ENCODE measurements at places on chromosomes 5 and 9.

- no peaks in the 10 kb centered on the region for H3K4me1 ChIP-seq
- H3K36me3 ChIP-seq = peaks cover 58% of the 10 kb centered on the region
- no peak overlapping the region for H3K4me3 ChIP-seq
- H3K27ac ChIP-seq = no peak overlapping the region
- H3K27me3 ChIP-seq = no peaks in the 10 kb centered on the region
- DNase-seq = no peak
Observed at GRCh38 chr9:120531683-120532300, 48.2 kb downstream of the CDK5RAP2 start.

DNA sequence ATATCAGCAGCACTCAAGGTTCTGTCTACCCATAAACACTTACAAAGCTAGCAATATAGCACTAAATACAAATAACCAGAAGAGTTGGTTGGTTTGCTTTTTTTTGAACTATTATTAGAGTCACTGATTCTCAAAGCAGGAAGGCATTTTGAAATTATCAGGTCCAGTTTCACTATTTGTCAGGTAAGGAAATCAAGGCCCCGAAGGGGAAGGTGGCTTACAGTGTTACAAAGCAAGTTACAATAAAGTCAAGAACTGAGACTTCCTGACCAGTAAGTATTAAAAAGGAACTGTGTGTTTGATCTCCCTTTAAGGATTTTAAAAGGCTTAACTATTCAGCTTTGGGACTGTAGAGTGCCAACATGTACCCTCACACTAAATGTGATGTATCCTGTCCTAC is 10.8 kb downstream of the C5orf15 start:
- H3K27me3 ChIP-seq = no peaks in the 10 kb centered on the region
- no peak overlapping the region for H3K27ac ChIP-seq
- peaks cover 3% of the 10 kb centered on the region for H3K4me1 ChIP-seq
- no peak for DNase-seq
- no peak overlapping the region for H3K4me3 ChIP-seq

DNA sequence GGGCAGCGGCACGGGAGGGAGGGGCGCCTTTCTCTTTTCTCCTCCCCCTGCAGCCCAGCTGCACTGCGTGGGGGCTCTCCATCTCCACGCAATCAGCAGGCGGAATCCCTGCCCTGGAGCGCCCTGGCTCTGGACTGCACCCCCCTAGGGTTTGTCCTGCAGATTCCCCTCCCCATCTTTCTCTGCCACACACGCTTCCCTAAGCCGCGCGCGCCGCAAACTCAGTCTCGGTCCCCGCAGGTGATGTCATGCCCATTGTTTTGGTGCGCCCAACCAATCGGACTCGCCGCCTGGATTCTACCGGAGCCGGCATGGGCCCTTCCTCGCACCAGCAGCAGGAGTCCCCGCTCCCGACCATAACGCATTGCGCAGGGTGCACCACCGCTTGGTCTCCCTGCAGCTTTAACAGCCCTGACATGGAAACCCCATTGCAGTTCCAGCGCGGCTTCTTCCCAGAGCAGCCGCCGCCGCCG is at the start of gene KCNN2:
Gene KCNN2 (plus strand): TSS at position 347 of the 473 bp plus-strand sequence. CDS start 70 bp downstream, at position 417.
- H3K4me3 ChIP-seq = no peak within 1 kb of the TSS
- no peaks in the 10 kb centered on the region for H3K36me3 ChIP-seq
- no peak for DNase-seq
- no peaks in the 10 kb centered on the region for H3K4me1 ChIP-seq
- H3K27me3 ChIP-seq = peaks cover 8% of the 10 kb centered on the region

DNA sequence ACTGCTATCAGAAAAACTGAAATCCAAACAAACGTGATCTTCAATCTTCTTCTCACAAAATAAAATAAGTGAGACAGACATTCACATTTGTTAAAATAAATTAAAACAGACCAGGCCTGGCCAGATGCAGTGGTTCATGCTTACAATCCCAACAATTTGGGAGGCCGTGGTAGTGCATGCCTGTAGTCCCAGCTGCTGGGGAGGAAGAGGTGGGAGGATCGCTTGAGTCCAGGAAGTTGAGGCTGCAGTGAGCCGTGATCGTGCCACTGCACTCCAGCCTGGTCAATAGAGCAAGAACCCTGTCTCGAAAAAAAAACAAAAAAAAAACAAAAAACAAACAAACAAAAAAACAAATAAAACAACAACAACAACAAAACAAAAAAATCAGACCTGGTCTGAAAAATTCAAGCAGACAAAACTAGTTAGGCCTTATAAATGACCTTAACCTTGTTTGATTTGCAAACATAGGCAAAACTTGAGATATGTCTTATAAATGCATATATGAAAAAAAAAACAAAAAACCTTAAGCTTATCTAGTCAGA is 10.8 kb downstream of the MAPKAP1 start:
- no peaks in the 10 kb centered on the region for H3K4me1 ChIP-seq
- no peaks in the 10 kb centered on the region for H3K36me3 ChIP-seq
- no peak overlapping the region for H3K4me3 ChIP-seq
- DNase-seq = no peak

Measured in CD8-positive, alpha-beta memory T cell (primary cell).